Progenitor cell of endocrine pancreas (in vitro differentiated cells): ENCODE measurements at places on chromosomes 11 and 22. TPM values are rescaled to one million over a fixed set of nuclear protein-coding genes. Genes with fewer than 3 reads are reported as not detected.

GAB4 gene
- total RNA-seq: not detected in 2 replicates

OR5F1 gene
- not detected in 2 replicates for total RNA-seq

TUBA8 gene
- 2.4 and 3.2 TPM in 2 replicates for total RNA-seq

TBX1 gene
- total RNA-seq: 4.2 and 5.9 TPM in 2 replicates

UBE4A gene
- total RNA-seq: 49.2 and 49.8 TPM in 2 replicates

COMT gene
- total RNA-seq: 48.7 and 58.2 TPM in 2 replicates

CDC42BPG gene
- 20.1 and 21.1 TPM in 2 replicates for total RNA-seq

FREY1 gene
- total RNA-seq: 2.8 and 3.7 TPM in 2 replicates

DKK3 gene
- 66.3 and 75.2 TPM in 2 replicates for total RNA-seq

PPM1F gene
- 22.7 and 25.2 TPM in 2 replicates for total RNA-seq

RGL4 gene
- 0.07 TPM in 1 of 2 replicates, not detected in the other for total RNA-seq

CARNS1 gene
- total RNA-seq: 0.29 and 0.53 TPM in 2 replicates

DNA sequence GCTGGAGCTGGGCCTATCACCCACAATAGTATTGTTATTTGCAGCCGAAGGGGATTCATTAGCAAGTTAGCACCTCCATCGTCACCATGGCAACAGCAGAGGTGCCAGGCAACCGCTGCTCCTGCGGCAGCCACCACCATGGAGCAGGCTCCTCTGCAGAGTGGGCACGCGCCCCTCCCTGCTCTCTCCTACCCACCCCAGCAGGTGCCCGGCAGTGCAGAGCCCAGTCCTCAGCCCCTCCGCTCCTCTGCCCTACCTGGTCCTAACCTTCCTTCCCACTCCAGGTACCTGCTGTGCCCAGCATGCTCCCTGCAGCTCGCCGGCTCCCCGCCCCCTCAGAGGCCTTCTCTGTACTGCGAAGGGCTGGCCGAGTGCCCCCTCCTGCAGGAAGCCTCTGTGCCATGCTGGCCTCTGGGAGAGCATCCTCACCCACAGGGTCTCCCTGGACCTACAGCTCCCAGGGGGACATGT lies 3.6 kb downstream of the DUSP8 start:
- DNase-seq: no peak
- peaks cover 2% of the 10 kb centered on the region for H3K4me1 ChIP-seq
- H3K4me3 ChIP-seq: no peak overlapping the region
- H3K27me3 ChIP-seq: peaks cover 9% of the 10 kb centered on the region
- no peaks in the 10 kb centered on the region for H3K36me3 ChIP-seq

- H3K27me3 ChIP-seq: no peaks in the 10 kb centered on the region
- H3K27ac ChIP-seq: no peak within 1 kb of the TSS
- H3K36me3 ChIP-seq: peaks cover 5% of the 10 kb centered on the region
- no peaks in the 10 kb centered on the region for H3K4me1 ChIP-seq
- DNase-seq: no peak
- no peak within 1 kb of the TSS for H3K4me3 ChIP-seq
Observed at GRCh38 chr11:45906965-45907611, at the start of gene FREY1. Gene FREY1, minus strand, starts transcription at chr11:45907271. Its CDS starts 26 bp downstream, at chr11:45907245.

- peak; percentile 67 for DNase-seq
- H3K27ac ChIP-seq: no peak within 1 kb of the TSS
- peak within 1 kb of the TSS; percentile 50 for H3K4me3 ChIP-seq
- peaks cover 2% of the 10 kb centered on the region for H3K4me1 ChIP-seq
- no peaks in the 10 kb centered on the region for H3K36me3 ChIP-seq
- peaks cover 73% of the 10 kb centered on the region for H3K27me3 ChIP-seq
Observed at GRCh38 chr22:43343262-43343669, at the start of gene SCUBE1. Gene SCUBE1, minus strand, starts transcription at chr22:43343372. Its CDS starts 111 bp downstream, at chr22:43343261.

DNA sequence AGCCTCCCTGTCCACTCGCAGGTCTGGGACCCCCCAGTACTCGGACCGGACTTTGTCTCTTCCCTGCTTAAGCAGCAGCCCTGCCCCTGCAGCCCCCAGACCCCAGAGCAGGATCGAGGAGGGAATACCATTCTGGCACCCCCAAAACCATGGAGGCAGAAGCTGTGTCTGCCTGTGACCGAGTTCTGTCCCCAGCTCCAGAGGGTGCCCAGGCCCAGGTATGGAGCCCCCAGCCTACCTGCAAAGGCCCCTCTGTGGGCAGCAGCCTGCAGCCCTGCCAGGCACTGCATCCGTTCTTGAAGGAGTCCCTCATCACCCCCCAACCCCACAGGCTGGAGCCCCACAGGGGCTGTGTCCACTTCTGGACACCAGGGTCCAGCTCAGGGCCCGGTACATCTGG lies 163.8 kb downstream of the BRD1 start:
- DNase-seq: no peak
- H3K4me1 ChIP-seq: peaks cover 2% of the 10 kb centered on the region
- no peak overlapping the region for H3K27ac ChIP-seq

- H3K27me3 ChIP-seq: peaks cover 17% of the 10 kb centered on the region
- H3K36me3 ChIP-seq: no peaks in the 10 kb centered on the region
- H3K27ac ChIP-seq: no peak overlapping the region
- no peaks in the 10 kb centered on the region for H3K4me1 ChIP-seq
Observed at GRCh38 chr22:33038131-33038772, 19.9 kb downstream of the SYN3 start.

DNA sequence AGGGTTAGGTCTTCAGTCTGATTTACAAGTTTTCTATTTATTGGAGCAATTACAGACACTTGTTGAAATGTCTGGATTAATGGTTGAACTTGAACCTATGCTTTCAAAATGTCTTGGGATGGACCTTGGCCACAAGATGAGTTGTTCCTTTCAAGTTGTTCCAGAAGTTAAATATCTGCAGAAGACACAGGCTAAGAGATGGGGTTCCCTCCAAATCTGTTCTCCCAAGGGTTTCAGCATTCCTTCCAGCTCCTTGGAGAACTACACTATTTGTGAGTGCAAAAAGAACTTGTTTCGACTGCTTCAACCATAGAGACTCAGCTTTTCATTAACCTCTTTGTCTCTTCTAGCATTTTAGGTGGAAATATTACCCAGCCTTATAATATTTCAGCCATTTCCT lies 189.0 kb upstream of the BLID start:
- H3K4me3 ChIP-seq: no peak overlapping the region
- no peak overlapping the region for H3K27ac ChIP-seq
- H3K27me3 ChIP-seq: peaks cover 50% of the 10 kb centered on the region
- DNase-seq: no peak
- no peaks in the 10 kb centered on the region for H3K4me1 ChIP-seq

DNA sequence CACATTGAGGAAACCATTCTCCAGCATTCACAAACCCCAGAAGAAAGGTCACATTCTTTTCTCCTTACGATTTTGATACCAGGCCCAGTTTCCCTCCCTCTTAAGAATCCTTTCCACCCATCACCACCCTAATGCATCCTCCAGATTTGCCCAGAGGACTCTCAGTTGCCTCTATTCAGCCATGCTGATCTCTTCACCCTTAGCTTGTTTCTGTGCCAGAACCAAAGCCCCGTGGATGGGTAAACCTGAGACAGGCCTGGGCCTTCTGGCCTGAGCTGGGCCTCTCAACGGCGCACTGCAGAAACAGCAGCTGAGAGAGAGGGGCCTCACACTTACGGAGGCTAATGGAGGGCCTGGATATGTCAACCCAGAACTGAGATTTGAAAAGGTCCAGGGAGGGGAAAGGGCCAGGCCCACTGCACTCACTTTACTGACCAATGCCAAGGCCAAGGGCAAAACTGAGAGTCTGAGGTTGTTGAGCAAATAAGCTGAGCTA lies 32.2 kb upstream of the OAF start:
- H3K27me3 ChIP-seq: peaks cover 45% of the 10 kb centered on the region

DNA sequence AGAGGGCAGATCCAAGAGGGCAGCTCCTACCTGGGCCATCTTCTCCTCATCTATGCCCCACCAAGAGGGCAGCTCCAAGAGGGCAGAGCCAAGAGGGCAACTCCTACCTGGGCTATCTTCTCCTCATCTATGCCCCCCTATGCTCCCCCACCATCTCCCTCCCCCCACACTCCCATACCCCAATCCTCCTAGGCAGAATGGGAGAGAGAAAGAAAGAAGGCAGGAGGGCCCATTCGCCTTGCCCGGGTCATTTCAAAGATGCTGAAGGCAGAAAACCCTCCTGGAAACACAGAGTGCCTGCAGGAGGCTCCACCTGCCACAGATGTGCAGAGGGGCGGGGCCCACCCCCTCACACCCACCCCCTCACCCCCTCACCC lies 78.5 kb downstream of the BUD13 start:
- no peak for DNase-seq
- H3K27ac ChIP-seq: no peak overlapping the region
- peaks cover 10% of the 10 kb centered on the region for H3K4me1 ChIP-seq
- H3K4me3 ChIP-seq: no peak overlapping the region

- no peak overlapping the region for H3K27ac ChIP-seq
- no peaks in the 10 kb centered on the region for H3K36me3 ChIP-seq
- peaks cover 5% of the 10 kb centered on the region for H3K4me1 ChIP-seq
- peaks cover 13% of the 10 kb centered on the region for H3K27me3 ChIP-seq
- no peak for DNase-seq
- no peak overlapping the region for H3K4me3 ChIP-seq
Observed at GRCh38 chr11:116471608-116472256, 301.1 kb downstream of the BUD13 start.

DNA sequence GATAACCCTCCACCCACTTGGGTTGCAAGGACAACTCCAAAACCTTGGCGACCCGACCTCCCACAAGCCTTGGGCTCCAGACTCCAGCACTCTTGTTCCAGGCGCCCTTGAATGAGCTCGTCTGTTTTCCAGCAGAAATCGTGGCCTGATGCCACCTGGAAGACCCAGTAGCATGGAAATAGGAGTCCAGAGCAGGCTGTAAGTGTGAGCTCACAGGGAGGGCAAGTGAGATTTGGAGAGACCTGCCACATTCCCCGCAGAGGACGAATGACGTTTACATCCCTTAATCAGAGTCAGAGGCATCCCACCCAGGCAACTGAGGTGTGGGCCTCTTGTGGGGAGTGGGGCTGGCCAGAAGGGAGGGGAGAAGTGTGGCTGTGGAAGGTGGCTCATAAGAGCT lies 71.9 kb downstream of the LDLRAD3 start:
- DNase-seq: no peak
- no peaks in the 10 kb centered on the region for H3K36me3 ChIP-seq
- H3K4me3 ChIP-seq: no peak overlapping the region
- H3K4me1 ChIP-seq: no peaks in the 10 kb centered on the region
- no peaks in the 10 kb centered on the region for H3K27me3 ChIP-seq

DNA sequence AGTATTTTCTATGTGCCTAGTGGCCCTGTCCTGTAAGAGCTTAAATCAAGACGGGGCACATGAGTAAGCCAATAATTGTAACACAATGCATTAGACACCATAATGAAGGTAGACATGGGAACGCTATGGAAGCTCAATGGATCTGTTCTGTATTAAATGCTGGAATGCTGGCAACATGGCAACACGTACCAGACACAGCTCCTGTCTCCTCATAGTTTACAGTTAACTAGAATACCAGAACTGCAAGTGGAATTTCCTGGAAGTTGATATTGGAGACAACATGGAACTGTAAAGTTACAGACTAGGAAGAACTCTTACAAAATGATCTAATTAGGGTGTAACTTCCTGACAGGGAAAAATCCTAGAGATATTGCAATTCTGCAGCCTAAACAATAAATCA lies 12.4 kb downstream of the P4HA3 start:
- no peaks in the 10 kb centered on the region for H3K4me1 ChIP-seq
- no peak for DNase-seq
- no peak overlapping the region for H3K4me3 ChIP-seq
- peaks cover 2% of the 10 kb centered on the region for H3K27me3 ChIP-seq
- no peak overlapping the region for H3K27ac ChIP-seq
- no peaks in the 10 kb centered on the region for H3K36me3 ChIP-seq

DNA sequence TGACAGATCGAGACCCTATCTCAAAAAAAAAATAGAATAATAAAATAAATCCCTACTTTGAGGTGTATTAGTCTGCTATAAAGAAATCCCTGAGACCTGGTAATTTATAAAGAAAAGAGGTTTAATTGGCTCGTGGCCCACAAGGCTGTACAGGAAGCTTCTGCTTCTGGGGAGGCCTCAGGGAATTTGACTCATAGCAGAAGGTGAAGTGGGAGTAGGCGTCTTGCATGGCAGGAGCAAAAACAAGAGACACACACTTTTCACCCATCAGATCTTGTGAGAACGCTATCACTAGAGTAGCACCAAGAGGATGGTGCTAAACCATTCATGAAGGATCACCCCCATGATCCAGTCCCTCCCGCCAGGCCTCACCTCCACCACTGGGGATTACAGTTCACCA lies 29.2 kb downstream of the CDPF1 start:
- no peaks in the 10 kb centered on the region for H3K4me1 ChIP-seq
- no peak overlapping the region for H3K4me3 ChIP-seq
- H3K36me3 ChIP-seq: peaks cover 23% of the 10 kb centered on the region
- no peak overlapping the region for H3K27ac ChIP-seq
- DNase-seq: no peak
- no peaks in the 10 kb centered on the region for H3K27me3 ChIP-seq

GRCh38 chr11:70661761-70662501 lies 263.6 kb downstream of the CTTN start:
- peaks cover 5% of the 10 kb centered on the region for H3K4me1 ChIP-seq
- H3K27ac ChIP-seq: no peak overlapping the region
- no peak for DNase-seq

DNA sequence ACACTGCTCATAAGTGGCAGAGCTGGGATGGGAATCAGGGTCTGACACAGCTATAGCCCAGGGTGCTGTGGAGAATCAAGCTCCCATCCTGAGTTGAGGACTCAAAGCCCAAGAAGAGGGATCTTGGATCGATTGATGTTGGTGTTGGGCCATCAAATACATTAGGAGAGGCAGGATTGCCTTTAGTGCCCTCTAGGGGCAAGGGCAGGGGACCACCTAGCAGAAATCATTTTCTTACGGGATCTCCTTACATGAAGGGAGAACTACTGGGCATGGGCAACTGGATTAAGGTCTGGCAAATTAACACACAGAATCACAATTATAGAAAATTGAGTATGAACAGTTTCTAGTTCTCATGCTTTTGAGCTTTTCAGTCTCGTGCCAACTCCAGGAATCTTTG lies 24.9 kb upstream of the EMSY start:
- H3K27me3 ChIP-seq: peaks cover 5% of the 10 kb centered on the region
- H3K4me1 ChIP-seq: no peaks in the 10 kb centered on the region
- H3K36me3 ChIP-seq: no peaks in the 10 kb centered on the region
